CD8-positive, alpha-beta memory T cell (primary cell): ENCODE measurements at places on chromosomes 2 and 18. TPM values are rescaled to one million over a fixed set of nuclear protein-coding genes. Genes with fewer than 3 reads are reported as not detected.

SP140 gene
- polyA plus RNA-seq = 34.0 TPM

- H3K4me1 ChIP-seq = no peaks in the 10 kb centered on the region
- no peak overlapping the region for H3K27ac ChIP-seq
- peaks cover 3% of the 10 kb centered on the region for H3K27me3 ChIP-seq
- H3K4me3 ChIP-seq = no peak overlapping the region
- H3K36me3 ChIP-seq = no peaks in the 10 kb centered on the region
Observed at GRCh38 chr2:11368059-11368572, 23.7 kb upstream of the ROCK2 start.

FAM124B gene
- not detected for polyA plus RNA-seq

DNA sequence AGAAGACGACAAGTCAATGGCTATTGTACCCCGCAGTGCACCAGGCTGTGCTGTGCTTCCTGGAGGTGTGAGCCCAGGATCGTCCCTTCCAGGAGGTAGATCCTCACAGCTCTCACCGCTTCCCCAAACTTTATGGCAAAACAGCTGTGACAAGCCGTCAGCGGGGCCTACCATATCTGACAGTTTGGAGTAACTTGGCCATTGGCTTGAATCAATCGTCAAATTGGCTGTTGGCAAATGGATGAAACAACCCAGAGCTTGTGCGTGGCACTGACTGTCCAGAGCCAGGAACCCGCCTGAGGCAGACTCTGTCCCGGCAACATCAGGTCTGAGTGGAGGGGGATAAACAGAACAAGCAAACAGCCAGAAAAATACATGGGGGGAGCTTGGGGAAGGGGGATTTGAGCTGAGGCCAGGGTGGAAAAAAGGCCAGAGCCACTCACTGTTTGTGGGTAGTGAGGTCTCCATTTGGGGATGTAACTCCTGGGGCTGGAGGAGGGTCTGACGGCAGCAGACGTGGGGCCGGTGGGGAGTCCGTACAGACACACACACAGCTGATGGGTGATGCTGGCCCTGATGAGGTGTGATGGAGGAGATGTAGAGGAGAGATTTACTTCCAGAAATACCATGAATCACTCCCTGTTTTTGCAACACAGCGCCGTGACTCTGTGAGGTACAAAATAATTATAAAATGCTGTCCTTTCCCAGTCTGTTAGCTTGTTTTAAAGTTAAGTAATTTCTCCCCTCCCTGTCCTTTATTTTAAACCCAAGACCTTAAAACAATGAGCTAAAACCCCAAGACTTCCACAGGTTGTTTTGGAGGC, 174.8 kb downstream of the TWIST2 start:
- H3K4me1 ChIP-seq = no peaks in the 10 kb centered on the region
- H3K4me3 ChIP-seq = no peak overlapping the region
- DNase-seq = no peak
- H3K36me3 ChIP-seq = no peaks in the 10 kb centered on the region

DNA sequence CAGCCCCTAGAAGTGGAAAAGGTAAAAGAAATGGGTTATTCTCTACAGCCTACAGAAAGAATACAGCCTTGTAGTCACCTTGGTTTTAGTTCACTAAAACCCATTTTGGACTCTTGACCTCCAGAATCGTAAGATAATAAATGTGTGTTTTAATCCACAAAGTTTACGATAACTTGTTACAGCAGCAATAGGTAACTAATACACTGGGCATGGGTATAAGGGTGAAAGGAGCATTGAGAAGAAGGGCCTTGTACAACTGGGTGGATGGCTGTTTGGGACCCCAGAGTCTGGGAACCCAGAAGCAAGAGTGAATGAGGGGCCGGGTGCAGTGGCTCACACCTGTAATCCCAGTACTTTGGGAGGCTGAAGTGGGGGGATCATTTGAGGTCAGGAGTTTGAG, 2.2 kb upstream of the MFSD6 start:
- no peak overlapping the region for H3K4me3 ChIP-seq
- H3K27ac ChIP-seq = no peak overlapping the region
- H3K4me1 ChIP-seq = peaks cover 31% of the 10 kb centered on the region
- no peak for DNase-seq

CREG2 gene
- not detected for polyA plus RNA-seq

DNA sequence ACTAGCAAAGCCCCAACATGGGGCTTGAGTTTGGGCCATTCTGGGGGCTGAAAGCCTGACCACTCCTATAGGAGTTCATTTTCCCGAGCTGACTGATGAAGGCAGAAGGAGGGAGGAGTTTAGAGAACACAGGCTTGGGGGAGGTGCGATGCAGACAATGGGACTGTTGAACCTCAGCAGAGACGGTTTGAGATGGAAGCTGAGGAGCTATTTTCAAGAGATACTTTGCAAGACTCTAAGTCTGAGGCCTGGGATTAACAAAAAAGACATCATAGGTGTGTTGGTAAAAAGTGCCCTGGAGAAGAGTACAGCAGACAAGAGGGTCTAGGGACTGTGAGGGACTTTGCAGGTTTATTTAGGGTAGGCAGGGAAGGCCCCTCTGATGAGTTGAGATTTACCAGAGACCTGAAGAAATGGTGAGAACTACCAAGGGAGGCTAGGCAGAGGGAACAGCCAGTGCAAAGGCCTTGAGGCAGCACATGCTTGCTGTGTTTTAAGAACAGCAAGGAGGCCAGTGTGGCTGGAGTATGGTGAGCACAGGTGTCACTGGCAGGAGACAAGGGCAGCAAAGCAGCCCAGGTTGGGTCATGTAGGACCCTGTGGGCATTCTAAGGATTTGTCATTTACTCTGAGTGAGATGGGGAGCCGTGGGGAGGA, 31.6 kb downstream of the PCBP1 start:
- H3K27me3 ChIP-seq = no peaks in the 10 kb centered on the region
- H3K4me1 ChIP-seq = peaks cover 43% of the 10 kb centered on the region
- no peaks in the 10 kb centered on the region for H3K36me3 ChIP-seq
- no peak for DNase-seq
- H3K4me3 ChIP-seq = no peak overlapping the region

GRCh38 chr18:78130232-78131195, 849.1 kb upstream of the SALL3 start:
- DNase-seq = no peak
- no peaks in the 10 kb centered on the region for H3K27me3 ChIP-seq
- H3K4me1 ChIP-seq = no peaks in the 10 kb centered on the region
- H3K36me3 ChIP-seq = no peaks in the 10 kb centered on the region

GRCh38 chr18:52242711-52243110, 97.3 kb upstream of the DCC start:
- H3K36me3 ChIP-seq = no peaks in the 10 kb centered on the region
- no peaks in the 10 kb centered on the region for H3K27me3 ChIP-seq
- H3K4me3 ChIP-seq = no peak overlapping the region
- no peaks in the 10 kb centered on the region for H3K4me1 ChIP-seq
- no peak overlapping the region for H3K27ac ChIP-seq

DNA sequence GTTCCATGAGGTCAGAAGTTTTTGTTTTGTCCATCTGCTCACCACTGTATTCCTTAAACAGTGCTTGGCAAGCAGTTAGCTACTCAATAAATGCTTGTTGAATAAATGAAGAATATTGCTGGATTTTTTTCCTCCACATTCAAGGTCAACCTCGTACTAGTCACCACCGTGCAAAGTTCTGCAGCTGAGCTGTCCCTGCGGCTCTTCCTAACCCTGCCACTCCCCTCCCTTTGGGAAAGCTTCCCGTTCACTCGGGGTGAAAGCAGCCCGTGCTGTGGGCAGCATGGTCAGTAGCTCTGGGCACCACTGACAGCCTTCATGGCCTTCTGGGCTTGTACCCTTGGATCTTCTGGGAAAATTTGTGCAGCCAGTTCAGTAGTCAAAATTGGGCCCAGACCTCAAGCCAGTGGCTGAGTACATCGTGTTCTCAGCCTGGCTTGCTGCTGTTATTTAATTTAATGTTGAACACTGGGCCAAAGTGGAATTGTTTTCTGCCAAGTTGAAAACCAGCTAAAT, 469.3 kb upstream of the RAB12 start:
- H3K36me3 ChIP-seq = no peaks in the 10 kb centered on the region
- H3K27me3 ChIP-seq = no peaks in the 10 kb centered on the region
- H3K27ac ChIP-seq = no peak overlapping the region
- no peaks in the 10 kb centered on the region for H3K4me1 ChIP-seq

CHRNA1 gene
- 0.43 TPM for polyA plus RNA-seq

DNA sequence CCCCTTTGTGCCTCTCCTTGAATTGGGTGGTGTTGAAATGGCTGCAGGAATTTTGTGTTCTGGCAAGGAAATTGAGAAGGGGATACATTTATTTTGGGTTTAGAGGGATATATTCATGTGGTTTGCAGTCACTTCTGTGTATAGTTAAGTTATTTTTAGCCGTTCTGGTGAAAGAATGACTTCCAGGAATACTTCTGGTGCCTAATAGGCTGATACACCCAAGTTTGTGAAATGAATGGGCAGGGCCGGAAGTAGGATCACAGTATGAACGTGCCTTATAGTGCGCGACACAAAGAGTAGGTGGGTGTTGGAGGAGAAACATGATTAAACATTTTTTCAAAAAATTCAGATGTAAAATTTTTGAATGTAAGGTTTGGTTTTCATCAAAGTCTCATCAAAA, 168.6 kb upstream of the ATP5MC3 start:
- no peaks in the 10 kb centered on the region for H3K4me1 ChIP-seq
- no peaks in the 10 kb centered on the region for H3K27me3 ChIP-seq
- DNase-seq = no peak
- no peak overlapping the region for H3K4me3 ChIP-seq
- H3K36me3 ChIP-seq = no peaks in the 10 kb centered on the region

DNA sequence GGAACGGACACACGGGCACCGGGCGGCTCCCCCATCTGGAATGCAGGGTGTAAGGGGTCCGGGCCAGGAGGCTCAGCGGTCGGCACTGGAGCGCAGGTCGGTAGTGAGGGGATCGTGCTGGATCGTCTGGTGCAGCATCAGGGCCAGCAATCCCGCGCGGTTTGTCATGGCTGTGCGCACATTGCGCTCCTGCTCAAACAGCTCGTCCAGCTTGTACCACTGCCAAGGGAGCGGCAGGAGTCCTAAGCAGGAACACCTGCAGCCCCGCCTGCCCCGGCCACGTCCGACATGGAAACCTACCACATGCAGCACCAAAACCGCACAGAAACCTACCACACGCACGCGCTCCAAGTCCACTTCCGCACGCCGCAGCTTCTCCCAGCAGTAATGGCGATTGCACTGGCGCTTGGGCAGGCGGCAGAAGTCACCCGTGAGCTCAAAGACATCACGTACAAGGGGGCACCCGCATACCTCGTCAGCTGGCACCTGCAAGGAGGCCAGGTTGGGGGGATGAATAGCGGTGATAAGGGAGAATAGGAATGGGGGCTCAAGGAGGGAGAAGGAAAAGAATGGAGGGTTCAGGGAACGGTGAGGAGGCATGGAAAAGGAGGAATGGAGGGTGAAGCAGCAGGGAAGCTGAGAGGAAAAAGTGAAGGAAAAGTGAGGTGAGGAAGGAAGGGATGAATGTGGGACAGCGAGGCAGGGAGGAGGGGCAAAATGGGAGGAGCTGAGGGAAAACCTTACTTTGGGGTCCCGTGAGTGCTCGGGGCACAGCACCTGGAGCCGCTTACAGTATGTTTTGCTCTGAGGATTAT, 1.4 kb upstream of the MBD1 start:
- H3K27me3 ChIP-seq = no peaks in the 10 kb centered on the region
- no peak for DNase-seq
- H3K36me3 ChIP-seq = no peaks in the 10 kb centered on the region
- H3K4me1 ChIP-seq = peaks cover 39% of the 10 kb centered on the region
- H3K4me3 ChIP-seq = no peak overlapping the region

GRCh38 chr18:45166341-45166835, 448.9 kb upstream of the SLC14A2 start:
- H3K36me3 ChIP-seq = no peaks in the 10 kb centered on the region
- no peak overlapping the region for H3K4me3 ChIP-seq
- no peaks in the 10 kb centered on the region for H3K4me1 ChIP-seq
- H3K27me3 ChIP-seq = no peaks in the 10 kb centered on the region
